Type B pancreatic cell (in vitro differentiated cells): ENCODE measurements at places on chromosomes 7 and 10.

DNA sequence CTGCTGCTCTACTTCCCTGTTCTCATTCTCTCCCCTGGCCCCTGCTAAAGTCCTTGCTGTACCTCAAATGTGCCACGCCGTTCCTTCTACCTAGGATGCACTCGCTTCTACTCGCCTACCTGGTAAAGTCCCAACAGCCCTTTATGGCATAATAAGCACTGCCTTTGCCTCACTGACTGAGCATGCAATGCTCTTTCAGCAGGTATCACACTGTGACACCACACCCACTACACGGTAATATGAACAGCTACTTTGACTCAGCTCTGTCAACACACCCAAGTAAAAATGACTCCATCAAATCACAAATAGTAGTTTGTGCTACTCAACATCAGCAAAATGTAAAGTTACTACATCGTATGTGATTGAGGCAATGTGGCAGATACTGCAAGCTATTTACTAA, 37.6 kb downstream of the FAM204A start:
- DNase-seq = no peak

DNA sequence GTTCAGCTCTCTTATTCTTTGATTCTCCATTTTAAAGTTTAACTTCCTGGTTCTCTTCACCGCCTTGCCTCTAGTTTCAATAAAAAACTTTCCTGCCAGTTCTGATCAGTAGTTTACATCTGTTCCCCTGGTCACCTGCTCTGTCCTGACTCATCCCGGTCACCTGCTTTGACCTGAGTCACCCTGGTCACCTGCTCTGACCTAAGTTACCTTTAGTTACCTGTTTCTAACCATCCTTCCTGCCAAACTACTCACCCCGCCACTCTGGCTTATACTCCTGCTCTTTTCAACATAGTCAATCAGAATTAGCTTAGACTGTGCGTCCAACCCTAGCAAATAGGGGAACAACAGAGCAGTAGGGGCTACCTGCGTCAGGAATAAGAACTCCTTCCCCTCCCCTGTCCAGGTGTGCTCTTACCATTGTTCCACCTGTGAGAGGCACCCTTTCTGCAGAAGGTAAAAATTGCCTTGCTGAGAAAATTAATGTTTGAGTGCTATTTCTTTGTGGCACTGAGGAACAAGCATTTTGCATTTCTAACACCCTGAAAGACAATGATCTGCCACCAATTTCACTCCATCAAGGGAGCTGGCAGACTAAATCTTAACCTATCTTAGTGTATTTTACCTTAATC, 263.6 kb downstream of the DOCK4 start:
- no peak for DNase-seq

DNA sequence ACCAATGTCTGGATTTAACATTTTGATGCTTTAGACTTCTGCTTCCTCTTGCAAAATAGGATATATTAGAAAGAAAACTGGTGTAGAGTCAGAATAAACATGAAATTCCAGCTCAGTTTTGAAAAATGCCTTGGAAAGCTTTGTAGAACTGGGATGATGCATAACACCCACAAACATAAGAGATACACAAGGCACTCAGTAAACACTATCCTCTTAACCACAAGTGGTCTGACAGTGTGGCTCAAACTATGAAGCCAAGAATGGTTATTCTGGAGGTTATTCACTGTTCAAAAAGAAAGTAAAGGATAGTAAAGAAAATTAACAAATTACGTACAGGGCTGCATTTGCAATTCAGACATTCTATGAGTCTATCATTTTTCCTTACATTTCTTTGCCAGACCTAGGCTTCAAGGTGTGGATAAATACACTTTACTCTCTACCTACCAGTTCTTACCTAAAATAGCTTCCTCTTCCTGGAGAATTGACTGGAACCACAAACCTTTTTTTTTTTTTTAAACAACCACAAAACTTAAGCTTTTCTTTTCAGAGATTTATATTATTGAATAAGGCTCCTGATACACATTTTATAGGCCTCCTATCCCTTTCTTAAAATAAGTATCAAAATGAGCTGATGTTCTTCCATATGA, 9.0 kb upstream of the RSBN1L start:
- DNase-seq = no peak

DNA sequence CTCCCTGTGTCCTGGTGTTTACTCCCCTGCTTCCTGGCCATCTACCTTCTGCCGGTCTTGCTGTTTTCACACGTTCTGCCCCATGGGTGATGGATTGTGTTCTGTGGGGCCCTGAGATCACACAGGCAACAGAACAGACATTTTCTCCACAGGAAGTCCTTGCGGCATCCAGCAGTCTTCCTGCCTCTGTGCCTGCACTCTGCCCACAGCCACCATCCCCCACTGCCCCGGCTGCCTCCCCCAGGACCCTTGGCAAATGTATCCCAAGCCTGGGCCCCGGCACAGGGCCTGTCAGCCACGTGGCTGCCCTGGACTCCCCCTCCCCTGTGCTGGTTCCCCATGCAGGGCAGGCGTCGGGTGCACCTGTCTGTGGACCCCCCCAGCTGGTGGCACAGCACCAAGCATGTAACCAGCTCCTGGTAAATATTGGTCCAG, 184.2 kb downstream of the WDR37 start:
- DNase-seq = no peak

DNA sequence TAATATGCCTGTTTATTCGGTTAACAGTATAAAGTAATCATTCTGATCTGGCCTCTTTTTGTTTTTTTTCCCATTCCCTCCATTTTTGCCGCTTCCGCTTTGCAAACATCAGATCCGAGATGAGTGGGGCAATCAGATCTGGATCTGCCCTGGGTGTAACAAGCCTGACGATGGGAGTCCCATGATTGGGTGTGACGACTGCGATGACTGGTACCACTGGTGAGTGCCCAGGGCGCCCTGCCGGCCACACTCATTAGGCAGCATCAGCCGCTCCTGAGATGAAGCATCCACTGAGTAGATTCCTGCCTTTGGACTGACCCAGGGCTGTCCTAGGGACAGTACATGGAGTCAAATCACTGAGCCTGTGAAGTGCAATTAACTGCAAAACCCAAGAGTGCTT, 40.9 kb upstream of the GATA3 start:
- DNase-seq = no peak

- no peak for DNase-seq
These were observed 574.6 kb downstream of the GALNT17 start for GRCh38 chr7:71706597-71706975.

DNA sequence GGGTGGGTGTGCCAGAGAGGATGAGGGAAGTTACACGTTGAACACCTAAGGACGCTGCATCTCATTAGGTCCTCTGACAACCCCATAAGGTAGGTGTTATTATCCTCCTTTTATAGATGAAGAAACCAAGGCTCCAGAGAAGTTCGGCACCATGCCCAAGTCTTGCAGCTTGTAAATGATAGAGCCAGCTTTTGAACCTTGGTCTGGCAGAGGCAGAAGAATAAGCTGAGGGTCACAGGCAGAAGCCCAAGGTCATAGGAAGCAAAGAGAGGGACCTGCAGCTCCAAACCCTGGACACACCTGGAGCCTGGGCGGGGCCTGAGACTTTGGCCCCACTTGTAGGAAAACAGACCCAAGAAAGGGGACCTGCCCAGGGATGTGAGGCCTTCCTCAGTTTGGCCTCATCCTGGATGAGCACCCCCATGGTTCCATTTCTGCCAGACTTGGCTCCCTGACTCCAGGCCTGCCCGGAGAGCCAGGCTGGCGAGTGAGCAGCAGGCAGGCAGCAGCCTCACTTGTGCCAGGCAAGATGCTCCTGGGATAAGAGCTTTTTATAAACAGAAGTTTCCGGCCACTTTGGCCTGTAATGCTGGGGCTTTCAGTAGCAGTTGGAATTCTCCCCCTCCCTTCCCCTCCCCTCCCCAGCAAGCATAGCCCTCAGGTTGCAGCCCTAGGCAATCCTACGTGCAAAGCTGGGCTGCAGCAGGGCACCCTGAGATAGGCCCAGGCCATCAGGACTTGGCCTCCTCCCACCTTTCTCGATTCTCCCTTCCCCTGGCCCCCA, 2.4 kb downstream of the KCNH2 start:
- no peak for DNase-seq

GRCh38 chr10:93615576-93616235, 3.4 kb downstream of the PDE6C start:
- DNase-seq = no peak

- no peak for DNase-seq
These were observed 32.8 kb upstream of the ARHGAP12 start for GRCh38 chr10:31961277-31962074.

- DNase-seq = no peak
These were observed 2.1 kb downstream of the CAMK1D start for GRCh38 chr10:12351447-12351846.

GRCh38 chr10:119546009-119546408, 3.5 kb upstream of the RGS10 start:
- no peak for DNase-seq

- no peak for DNase-seq
These were observed 72.1 kb upstream of the STARD3NL start for GRCh38 chr7:38105874-38106483.

DNA sequence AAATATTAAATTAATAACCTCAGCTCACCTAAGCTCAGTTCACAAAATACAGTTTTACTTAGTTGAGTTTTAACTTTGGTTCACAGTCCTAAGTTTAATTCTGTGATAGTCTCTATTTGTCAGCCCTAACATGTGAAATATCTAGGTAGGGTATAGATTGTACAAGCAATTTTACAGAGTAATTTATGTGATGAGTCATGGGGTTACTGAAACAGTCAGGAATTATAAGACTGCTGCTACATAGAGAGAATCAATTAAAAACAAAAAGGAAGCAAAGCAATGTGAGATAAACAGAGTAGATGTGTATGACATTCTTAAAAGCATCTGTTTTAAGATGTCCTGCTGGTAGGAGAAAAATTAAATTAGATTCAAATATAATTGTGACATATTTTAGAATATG, 1018.2 kb upstream of the KCND2 start:
- DNase-seq = no peak

DNA sequence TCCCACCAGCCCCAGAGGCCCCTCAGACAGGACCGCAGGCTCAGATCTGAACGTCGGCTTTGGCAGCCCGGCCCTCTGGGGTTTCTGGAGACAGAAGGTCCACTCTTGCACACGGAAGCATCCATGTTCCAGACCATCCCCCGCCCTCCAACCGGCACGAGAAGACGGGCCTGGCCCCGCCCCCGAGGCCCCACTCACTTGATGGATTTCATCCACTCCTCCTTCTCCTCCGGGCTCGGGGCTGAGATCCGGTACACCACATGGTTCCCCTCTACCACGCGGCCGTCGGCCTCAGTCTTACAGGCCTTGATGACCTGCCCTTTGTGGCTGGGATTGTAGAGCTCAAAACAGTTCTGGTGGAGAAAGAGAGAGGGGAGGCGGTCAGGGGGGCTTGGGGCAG, 107.3 kb downstream of the CYTH3 start:
- DNase-seq = no peak

DNA sequence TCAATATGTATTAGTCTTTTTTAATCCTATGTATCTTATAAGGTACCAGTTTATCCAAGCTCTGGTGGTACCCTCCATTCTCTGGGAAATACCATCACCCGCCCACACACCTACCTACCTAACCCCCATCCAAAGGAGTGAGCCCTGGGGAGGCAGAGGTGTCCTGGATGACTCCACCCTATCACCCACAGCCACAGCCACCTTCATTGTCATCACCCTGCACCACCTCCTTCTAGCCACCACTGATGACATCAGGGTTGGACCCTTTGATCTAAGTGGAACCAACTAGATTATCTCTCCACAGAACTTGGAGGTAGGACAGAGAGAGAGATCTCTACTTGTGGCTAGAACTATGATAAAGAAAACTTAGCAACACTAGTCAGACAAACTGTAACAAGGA, 259.4 kb downstream of the PARD3 start:
- DNase-seq = no peak

- no peak for DNase-seq
These were observed 1257.8 kb upstream of the SORCS1 start for GRCh38 chr10:108422286-108422685.

GRCh38 chr7:88146616-88147015, 73.2 kb downstream of the SRI start:
- DNase-seq = no peak

DNA sequence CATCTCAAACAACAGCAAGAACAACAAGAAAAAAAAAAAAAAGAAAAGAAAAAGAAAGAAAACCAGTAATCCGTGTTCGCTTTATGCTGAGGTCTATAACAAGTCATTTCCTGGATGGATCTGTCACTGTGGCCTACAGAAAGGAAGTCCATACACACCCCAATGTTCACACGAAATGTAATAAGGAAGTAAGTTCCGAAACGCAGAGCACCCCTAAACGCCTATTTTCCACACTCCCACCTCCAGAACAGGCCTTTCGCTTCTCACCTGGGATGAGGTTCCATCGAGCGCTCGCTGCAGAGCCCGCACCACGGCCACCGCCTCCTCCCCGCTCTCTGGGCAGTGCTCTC, 735 bp downstream of the ZNF394 start:
- DNase-seq = no peak

GRCh38 chr7:72039460-72039859, 372.7 kb downstream of the CALN1 start:
- DNase-seq = no peak

DNA sequence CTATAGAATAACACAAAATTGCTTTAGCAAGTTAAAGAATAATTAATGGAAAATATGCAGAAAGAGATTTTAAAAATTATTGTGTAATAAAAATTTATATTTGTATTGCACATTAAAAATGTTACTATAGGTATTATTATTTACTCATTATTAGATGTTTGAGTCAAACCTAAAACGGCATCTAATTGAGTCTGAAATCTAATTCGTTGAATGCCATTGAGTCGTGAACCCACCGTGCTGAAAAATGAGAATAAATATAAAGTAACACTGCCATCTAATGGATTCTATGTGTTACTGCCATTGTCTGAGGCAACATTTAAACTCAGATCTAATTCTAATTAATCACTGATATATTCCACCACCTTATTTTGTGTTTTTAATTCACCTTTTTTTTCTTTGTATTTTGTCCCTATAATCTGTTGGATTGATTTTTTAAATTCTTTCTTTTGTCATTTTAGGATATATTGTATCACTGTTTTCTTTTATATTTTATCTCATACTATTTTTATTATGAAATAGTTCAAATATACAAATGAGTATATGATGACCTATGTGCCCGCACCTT, 62.2 kb downstream of the SAMD9 start:
- DNase-seq = no peak

- no peak for DNase-seq
These were observed 23.9 kb upstream of the CALD1 start for GRCh38 chr7:134755422-134756022.

- no peak for DNase-seq
These were observed 268.5 kb downstream of the DNAJB9 start for GRCh38 chr7:108838198-108838597.

GRCh38 chr7:117530390-117530789, 50.6 kb downstream of the CFTR start:
- DNase-seq = no peak

DNA sequence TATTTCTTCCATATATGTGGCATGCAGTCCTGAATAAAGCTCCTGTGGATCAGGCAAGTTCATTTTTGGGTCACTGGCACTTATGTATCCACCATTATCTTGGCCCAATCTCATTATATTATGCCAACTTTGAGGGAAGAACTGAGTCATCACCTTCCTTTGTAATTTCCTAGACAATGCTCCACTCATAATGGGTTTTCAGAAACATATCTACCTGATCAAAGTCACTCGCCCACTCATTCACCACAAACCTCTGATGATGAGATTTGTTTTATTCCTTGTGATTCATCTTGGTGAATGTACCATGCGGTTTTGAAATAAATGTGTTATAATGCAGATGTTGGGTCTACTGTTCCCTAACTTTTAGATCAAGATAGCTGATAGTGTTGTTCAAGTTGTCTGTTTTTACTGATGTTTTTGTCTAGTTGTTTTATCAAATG, 525.8 kb downstream of the KIF20B start:
- DNase-seq = no peak
